ENCODE measurements at places on chromosomes 7 and 10.

DNA sequence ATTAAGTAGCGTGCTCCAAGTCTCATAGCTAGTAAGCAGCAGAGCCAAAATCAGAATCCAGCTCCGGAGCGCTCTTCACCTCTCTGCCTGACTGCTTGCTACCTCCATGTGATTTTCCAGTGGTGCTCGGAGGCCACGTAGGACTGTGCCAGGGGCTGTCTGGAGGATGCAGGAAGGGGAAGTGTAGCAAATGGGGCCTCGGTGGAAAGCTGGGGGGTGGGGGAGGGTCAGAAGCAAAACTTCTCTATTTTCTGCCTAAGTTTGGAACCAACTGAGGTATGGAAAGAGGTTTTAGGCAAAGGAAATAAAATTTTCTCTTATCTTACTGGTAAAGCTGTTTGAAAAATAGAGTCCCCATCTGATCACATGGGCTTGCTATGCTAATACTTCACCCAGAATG is 108.7 kb downstream of the TBXAS1 start:
- DNase-seq = no peak

DNA sequence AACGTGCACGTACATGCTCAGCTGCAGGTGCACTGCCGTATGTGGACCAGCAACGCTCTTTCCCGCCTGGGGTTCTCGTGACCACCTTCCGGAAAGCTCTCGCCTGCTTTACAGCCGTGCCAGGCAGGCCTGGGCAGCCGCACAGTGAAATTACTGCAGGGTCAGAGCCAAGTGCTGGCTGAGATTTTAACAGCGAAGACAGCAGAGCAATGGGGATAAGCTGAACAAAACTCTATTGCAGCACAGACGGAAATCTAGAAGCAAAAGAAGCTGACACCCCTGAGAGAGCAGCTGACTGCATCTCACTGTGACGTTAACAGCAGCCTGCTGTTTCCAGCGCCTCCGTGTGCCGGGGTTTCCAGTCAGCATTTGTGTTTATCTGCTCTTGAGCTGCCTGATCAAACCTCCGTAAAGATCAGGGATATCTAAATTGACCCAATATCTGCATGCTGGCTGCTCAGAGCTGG is 179.0 kb downstream of the DIP2C start:
- no peak for DNase-seq

DNA sequence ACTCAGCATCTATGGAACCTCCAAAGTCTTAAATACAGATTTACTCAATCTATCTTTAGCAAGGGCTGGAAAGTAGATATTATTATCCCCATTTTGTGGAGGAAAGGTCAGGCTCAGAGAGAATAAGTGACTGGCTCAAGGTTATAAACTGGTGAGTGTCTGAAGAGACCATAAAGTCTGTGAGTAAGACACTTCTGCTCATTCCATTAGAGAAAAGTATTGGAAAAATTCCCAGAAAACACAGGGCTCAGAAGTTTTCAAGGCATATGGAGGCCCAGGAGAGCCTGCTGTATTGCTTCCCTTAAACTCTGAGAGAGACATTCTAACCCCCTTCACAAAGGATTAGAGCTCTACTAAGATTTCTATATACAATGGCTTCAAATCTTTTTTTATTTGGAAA is 134.8 kb downstream of the PCDH15 start:
- DNase-seq = no peak

GRCh38 chr7:43791-44540 is 148.4 kb upstream of the FAM20C start:
- DNase-seq = no peak

DNA sequence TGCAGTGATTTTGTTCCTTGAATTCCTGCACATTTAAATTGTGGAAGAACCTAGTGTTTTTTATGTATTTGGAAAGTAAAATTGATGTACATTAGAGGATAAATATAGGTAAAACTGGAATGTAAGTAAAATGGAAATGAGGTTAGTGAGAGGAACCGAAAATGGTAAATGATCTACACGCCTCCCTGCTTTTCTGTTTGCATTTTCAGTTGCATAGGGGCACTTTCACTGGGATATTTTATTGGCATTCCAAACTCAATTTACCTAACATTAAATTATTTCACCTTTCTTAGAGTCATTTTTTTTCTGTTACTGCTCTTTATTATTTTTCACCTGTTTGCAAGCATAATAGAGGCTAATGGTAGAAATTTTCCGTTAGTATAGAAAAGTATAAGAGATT is 8.0 kb downstream of the CDK13 start:
- no peak for DNase-seq

DNA sequence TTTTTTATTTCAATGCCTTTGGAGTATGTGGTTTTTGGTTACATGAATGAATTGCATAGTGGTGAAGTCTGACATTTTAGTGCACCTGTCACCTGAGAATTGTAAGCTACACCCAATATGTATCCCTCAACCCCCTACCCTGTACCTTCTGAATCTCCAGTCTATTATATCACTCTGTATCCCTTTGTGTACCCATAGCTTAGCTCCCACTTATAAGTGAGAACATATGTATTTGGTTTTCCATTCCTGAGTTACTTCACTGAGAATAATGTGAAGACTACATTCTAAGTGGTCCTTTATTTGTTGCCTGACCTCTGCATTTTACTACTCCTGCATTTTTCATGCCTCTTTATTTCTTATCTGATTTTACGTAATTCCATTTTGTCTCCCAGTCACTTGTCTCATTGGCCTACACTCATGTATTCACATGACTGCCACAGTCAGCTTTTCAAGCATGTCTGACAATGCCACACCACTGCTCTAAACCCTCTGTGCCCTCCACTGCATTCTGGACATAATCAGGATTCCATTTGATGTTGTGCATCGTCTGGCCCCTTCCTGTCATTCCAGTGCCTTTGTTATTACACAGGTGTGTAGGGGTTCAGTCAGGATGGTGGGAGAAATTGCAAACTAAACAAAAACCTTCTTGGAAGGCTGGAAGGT is 1325.5 kb downstream of the XPNPEP1 start:
- no peak for DNase-seq

GRCh38 chr10:51092402-51092801 is 18.1 kb downstream of the PRKG1 start:
- no peak for DNase-seq

GRCh38 chr10:101130984-101131961 is at the start of gene TLX1:
Gene TLX1 (plus strand): TSS chr10:101131300. CDS start chr10:101131542, 242 bp downstream.
- DNase-seq = no peak

- DNase-seq = no peak
Measured at GRCh38 chr10:44378626-44379025, 6.3 kb downstream of the CXCL12 start.

GRCh38 chr10:132634241-132634946 is 96.8 kb downstream of the INPP5A start:
- no peak for DNase-seq

DNA sequence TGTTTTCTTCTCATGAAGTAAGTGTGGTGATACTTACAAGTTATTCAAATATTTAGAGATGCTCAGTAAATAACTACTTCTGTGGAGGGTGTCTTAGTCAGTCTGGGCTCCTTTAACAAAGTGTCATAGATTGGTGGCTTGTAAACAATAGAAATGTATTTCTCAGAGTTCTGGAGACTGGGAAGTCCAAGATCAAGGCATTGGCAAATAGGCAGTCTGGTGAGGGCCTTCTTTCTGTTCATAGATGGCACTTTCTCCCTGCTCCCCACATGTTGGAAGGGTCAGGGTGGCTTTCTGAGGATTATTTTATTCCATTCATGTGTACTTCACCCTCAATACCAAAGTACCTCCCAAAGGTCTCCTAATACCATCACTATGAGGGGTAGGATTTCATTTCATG is 18.4 kb downstream of the RPA3 start:
- no peak for DNase-seq

GRCh38 chr7:80677629-80678028 is 39.2 kb downstream of the CD36 start:
- no peak for DNase-seq

DNA sequence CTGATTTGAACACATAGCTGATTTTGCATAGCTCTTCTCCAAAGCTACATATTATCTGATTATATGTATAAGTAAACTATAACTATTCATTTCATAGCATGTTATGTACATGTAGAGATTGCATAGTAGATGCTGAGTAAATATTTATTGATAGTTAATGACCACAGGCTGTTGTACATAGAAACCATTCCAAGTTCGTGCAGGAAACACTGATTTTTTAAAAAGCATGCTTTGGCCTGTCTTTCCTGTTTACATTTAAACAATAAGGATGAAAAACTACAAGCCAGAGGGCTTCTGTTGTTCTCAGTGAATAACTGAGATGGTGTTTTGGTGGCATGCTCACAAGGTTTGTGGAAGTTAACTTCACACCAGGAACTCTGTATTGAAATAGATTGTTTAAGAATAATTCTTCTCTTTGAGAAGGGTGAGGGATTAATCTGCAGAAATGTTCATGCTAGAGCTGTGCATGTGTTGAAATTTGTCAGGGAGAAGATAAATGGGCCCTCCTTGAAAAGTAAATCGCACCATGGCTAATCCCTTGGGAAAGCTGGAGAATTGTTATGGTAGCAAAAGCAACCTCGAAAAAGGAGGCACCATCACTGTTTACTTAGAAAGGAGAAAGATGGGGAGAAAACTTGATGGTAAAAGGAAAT is 120.2 kb upstream of the SP8 start:
- no peak for DNase-seq

GRCh38 chr10:46307281-46308112 is 20.7 kb downstream of the ANTXRL start:
- DNase-seq = no peak

- DNase-seq = no peak
Measured at GRCh38 chr10:111993872-111994426, 189.6 kb downstream of the GPAM start.

DNA sequence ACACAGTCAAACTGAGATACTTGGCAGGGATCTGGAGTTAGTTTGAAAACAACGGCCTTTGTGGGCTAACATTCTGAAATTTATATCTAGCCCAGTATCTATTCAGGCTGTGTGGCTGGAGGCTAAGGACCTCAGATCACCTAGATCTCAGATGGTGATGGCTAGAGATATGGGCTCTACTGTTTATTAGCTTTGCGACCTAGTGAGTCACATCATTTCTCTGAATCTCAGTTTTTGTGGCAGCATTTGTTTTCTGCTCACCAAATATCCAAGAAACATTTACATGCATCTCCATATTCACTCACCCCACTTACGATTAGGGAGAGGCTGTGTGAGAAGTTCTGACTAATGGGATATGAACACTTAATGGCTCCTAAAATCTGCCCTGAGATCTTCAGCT is 503.9 kb downstream of the KIF20B start:
- no peak for DNase-seq

GRCh38 chr10:59635502-59636290 is 74.0 kb downstream of the SLC16A9 start:
- DNase-seq = no peak

GRCh38 chr7:41536122-41536872 is 166.6 kb downstream of the INHBA start:
- DNase-seq = no peak

GRCh38 chr10:87532696-87533095 is 28.0 kb downstream of the MINPP1 start:
- DNase-seq = no peak

GRCh38 chr10:115129752-115130151 is 36.6 kb downstream of the ATRNL1 start:
- DNase-seq = no peak

DNA sequence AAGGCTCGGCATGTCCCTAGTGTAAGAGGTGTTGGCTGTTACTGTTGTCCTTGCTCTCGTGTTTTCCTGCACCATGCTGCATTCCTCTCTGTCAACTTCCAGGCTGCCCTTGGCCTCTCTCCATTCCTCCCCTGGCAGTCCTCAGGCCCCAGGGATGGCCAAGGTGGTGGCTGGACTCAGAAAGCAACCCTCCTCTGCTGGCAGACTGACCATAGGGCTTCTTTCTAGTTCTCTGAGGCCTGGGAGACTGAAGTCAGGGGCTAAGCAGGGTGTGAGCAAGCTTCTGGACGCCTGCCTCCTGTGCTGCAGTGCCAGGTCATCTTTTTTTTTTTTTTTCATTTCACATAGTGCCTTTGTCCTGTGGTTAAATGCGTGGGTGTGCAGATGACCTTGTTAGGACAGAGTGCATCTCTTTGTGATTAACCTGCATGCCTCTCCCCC is 72.0 kb downstream of the GOLGA7B start:
- no peak for DNase-seq

DNA sequence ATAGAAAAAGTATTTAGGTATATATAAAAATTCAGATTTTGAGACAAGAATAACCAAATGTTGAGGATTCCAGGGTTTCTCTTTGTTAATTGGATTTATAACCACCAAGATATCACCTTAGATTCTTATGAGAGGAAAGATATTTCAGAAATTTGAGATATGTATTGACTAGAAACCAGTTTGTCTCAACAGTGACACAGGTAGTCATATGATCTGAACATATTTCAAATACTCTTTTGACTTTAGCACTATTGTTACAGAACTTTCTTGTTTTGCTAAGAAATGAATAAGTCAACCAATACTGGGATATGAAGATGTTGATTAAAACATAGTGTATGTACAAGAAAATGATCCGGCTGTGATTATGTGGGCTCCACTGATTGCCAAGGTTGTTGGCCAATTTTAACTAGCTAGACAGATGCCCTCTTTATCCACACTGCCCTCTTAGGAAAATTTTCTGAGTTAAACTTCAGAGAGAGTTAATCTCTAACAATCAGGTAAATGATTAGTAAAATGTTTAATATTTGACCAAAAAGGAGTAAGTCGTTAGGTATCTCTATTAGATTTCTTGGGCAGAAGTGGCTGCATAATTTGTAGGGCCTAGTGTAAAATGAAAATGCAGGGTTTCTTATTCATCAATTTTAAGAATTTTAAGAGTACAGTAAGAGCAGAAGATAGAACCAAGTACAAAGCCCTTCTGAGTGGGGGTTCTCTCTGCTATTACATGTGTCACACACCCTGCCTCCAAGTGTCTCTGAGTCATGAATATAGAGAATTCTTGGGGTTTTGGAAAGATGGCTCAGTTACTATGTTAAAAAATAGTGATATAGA is 376.0 kb downstream of the TFEC start:
- DNase-seq = no peak
